Kidney (tissue), 22 donors: ENCODE measurements at places on chromosomes 1 and 21. TPM values are rescaled to one million over a fixed set of nuclear protein-coding genes. Genes with fewer than 3 reads are reported as not detected.

- DNase-seq = no peak
These were observed 1054.6 kb downstream of the PLA2G4A start for GRCh38 chr1:187883356-187883755.

- DNase-seq = no peak
These were observed 153.0 kb upstream of the B3GALT2 start for GRCh38 chr1:193339401-193339800.

OR2L2 gene
- not detected for polyA plus RNA-seq

LAPTM5 gene
- polyA plus RNA-seq = 23.5 TPM

DSCAM gene
- polyA plus RNA-seq = not detected

DNA sequence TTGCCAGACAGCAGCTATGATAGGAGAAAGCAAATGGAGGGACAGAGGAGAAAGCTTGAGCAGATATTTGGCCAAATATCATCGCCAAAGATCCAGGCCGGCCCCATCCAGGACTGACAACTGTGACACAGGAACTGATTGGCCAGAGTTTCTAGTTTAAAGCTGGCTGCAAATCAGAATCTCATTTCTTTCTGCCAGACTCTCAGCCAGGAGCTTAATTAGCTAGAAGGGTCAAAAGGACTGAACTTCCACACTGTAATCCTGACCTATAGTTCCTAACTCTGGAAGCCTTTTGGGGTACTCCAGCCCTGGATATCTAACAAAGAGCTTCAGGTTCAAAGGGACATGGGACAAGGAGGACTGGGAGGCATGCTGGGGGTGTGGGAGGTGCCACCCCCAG, 106.7 kb upstream of the GNG12 start:
- no peak for DNase-seq
